ENCODE measurements at places on chromosomes 13 and 19. TPM values are rescaled to one million over a fixed set of nuclear protein-coding genes. Genes with fewer than 3 reads are reported as not detected.

DNA sequence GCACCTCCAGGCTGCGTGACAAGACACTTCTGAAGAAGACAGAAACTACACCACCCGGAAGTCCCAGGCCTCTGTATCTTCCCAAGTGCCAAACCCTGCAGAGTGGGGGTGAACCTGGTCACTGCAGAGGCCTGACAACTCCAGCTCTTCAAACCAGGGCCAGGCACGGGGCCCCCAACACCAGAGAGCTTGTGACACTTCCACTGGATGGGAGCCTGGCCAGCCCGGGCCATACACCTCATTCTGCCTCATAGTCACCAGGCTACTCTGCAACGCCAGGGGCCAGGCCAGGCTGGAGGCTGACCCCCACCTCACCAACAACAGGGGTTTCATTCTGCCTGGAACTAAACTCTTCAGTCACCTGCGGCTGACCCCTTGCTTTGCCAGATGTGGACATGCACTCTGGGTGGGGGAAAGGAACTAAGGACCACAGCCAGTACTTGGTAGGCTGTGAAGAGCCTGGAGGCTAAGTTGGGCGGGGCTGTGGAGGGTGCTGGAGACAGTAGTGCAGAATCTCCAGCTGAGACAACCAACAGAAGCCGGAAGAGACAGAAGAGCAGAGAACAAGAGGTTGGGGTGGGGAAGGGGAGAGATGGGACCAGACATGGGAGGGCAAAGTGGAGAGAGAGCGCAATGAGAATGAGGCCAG lies 23.0 kb downstream of the TUBA3C start:
- DNase-seq: peak; percentile 54

GRCh38 chr19:7250951-7251350 lies 43.3 kb downstream of the INSR start:
- DNase-seq: no peak

DNA sequence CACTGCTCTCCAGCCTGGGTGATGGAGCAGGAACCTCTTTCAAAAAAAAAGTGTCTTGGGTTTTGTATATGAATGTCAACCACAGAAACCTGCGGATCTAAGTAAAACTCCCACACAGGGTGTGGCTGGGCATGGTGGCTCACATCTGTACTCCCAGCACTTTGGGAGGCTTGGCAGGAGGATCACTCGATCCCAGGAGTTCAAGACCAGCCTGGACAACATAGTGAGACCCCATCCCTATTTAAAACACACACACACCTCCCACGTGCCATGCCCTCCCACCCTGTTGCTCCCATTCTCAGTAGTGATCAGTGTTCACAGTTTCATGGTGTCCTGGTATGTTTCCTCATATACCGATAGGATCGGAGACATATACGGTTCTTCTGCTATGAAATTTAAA lies 9.2 kb downstream of the TMED1 start:
- DNase-seq: no peak

- DNase-seq: no peak
These were observed 1427.7 kb downstream of the EFNB2 start for GRCh38 chr13:105107781-105108180.

DNA sequence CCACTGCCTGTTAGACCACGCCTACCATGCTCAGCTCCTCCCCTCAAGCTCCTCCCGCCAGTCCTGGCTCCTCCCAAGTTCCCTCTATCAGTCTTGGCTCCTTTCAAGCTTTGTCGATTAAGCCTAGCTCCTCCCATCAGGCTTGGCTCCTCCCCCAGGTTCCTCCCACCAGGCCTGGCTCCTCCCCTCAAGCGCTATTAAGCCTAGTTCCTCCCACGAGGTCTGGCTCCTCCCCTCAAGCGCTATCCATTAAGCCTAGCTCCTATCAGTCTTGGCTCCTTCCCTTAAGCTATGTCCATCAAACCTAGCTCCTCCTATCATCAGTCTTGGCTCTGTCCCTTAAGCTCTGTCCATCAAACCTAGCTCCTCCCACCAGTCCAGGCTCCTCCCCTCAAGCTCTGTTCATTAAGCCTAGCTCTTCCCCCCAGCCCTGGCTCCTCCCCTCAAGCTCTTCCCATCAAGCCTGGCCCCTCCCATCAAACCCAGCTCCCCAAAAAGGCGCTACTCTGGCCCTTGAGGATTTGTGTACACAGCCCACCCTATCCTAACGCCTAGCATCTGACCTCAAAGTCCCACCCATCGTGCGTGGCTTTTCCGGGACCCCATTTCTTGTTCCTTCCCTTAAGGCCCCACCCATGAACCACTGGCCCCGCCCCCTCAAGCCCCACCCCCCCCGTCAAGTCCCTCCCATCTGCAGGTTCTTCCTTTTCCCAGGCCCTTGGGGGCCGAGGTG lies 10.0 kb downstream of the CAMSAP3 start:
- no peak for DNase-seq

DNA sequence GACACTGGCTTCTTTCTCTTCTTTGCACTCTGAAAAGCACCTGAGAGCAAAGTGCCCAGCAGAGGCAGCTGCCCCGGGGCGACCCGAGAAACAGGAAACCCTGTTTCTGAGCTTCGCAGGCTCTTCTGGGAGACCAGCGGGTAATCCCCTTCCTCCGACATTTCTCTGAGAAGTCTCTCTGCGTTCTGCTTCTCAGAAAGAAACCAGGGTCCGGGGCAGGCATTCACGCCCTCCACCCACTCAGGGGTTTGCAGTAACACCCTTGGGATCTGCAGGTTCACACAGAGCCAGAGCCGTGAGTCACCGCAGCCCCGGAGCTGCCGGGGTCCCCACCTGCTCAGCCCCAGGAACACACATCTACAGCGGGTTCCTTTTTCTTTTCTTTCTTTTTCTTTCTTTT lies 86.0 kb downstream of the GADD45B start:
- DNase-seq: no peak

- DNase-seq: no peak
These were observed 98.3 kb downstream of the ELF1 start for GRCh38 chr13:40920826-40921225.

IFNL1 gene
- total RNA-seq: not detected

ELSPBP1 gene
- not detected for total RNA-seq

ACP5 gene
- 429 TPM for total RNA-seq

Data from upper lobe of right lung (tissue), 1 donor.